ENCODE measurements at places on chromosomes 2 and 18.

- no peak for DNase-seq
These were observed 281.8 kb upstream of the CXCR4 start for GRCh38 chr2:136399667-136400289.

DNA sequence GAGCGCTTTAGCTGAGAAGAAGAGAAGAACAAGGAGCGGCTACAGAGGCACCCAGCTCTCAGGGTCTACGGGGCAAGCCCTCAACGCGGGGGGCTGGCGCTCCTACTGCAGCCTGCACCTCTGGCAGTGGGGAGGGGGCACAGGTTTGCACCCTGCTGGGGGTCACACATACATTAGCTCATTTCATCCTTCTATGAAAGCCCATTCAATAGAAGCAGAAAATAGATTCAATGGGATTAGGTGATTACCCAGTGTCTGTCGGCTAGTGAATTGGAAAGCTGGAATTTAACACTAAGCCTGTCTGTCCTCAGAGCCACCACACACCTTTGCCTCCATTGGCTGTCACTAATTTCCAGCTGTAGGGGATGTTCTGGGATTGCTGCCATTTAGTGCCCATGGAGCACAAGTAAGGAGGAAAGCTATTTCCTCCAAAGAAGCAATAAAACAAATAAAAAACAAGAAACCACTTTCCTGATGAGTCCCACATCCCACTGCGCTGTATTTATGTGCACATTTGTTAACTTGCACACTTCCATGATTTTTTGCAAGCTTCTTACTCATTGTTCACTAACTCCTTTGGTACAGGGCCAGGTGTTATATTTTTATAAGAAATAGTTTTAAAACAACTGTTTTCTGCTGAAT, 319.6 kb upstream of the REV1 start:
- DNase-seq = no peak

DNA sequence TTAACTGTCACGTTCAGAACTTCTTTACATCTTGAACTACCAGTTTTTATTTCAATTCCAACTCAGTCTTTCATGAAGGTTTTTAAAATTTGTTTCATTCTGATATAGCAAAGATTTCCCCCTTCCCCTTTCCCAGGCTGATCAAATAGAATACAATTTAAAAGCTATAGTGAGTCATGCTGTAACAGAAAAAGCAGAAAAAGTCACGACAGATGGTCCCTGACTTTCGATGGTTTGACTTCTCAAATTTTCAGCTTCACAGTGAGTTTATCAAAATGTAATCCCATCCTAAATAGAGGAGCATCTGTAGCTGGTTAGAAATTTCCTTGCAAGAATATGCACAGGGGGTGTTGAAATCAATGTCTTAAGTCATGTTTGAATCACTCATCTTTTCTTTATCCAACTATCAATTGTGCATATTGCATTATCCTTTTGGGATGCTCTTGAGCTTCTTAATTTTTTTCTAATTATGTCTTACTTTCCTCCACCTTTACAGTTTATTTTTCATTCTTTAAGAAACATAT, 500.3 kb downstream of the LRP1B start:
- no peak for DNase-seq

DNA sequence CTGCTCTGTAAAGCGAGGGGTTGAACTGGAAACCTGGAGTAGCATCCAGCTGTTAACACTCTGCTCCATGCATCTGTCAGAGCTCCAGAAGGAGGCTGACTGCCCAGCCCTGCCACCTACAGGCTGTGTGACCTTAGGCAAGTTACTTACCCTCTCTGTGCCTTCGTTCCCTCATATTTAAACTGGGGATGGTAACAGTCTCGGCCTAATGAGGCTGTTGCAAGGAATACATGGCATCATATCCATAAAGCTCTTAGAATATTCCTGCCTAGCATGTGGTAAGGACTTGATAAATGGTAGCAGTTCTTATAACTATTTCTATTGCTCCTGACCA, 80.6 kb downstream of the LRRFIP1 start:
- DNase-seq = no peak

DNA sequence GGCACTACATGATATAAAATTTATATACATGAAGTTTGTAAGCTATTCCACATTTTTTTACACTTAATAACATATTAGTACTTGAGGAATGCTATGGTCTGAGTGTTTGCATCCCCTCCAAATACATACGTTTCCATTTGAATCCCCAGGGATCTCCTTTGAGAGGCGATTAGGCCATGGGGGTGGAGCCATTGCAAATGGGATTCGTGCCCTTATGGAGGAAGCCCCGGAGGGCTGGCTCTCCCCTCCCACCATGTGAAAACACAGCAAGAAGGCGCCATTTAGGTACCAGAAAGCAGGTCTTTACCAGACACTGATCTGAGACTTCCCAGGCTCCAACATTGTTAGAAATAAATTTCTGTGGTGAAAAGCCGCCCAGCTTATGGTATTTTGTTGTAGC, 20.8 kb upstream of the MBP start:
- no peak for DNase-seq

DNA sequence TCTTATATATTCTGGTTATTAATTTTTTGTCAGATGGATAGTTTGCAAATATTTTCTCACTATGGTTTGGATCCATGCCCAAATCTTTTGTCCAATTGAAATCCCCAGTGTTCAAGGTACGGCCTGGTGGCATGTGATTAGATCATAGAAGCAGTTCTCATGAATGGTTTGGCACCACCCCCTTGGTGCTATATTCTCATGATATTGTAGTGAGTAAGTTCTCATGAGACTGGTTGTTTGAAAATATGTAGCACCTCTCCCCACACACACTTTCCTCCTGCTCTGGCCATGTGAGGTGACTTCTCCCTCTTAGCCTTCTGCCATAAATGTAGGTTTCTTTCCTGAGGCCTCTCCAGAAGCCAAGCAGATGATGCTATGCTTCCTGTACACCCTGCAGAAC, 107.7 kb upstream of the KYNU start:
- no peak for DNase-seq

DNA sequence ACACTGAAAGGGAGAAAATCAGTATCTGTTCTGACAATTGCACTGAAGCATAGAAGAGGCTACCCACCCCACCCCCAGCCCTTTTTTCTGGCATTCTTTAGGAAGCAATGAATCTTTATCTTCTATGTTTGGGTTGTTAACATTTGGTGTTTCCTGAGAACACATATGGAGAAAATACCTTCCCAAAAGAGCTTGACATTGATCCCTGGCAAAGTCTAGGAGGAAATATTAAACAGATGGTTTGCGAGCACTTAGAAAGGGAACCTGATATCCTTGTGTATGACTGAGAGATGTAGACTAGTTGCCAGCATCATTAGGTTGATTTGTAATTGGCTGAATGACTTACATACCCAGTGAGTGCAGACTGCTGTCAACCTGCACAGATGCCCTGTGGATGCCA, 42.9 kb downstream of the DOK1 start:
- no peak for DNase-seq

- DNase-seq = no peak
These were observed 183.5 kb downstream of the HNMT start for GRCh38 chr2:138147796-138148195.

- no peak for DNase-seq
These were observed 13.9 kb downstream of the LRP2 start for GRCh38 chr2:169348321-169349024.

GRCh38 chr18:30903566-30903965, 139.0 kb downstream of the DSC3 start:
- DNase-seq = no peak

GRCh38 chr2:159046966-159047365, 78.5 kb downstream of the TANC1 start:
- DNase-seq = no peak

DNA sequence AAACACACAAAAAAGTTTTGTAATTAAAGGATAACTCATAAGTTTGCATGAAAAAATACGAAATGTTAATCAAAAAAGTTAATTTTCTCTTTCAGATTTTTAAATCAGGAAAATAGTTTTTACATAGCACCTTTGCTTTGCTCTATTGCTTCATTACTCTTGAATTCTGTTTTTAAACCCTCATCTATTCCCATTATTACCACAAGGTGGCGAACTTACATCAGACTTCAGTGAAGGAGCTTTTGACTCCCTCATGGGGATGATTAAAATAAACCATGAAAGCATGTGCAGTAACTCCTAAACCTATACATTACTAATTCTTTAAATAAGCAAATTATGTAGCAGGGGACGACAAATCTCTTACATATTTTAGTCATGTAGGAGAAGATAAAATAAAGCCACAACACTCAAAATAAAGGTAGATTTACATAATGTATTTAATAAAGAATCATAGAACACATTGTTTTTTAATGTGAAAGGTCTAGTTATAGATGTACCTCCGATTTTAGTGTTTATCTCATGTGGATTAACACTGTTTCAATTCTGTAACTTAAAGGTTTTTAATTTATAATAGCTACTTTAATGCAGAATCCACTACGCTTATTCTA, 105.2 kb downstream of the NETO1 start:
- peak; percentile 10 for DNase-seq

DNA sequence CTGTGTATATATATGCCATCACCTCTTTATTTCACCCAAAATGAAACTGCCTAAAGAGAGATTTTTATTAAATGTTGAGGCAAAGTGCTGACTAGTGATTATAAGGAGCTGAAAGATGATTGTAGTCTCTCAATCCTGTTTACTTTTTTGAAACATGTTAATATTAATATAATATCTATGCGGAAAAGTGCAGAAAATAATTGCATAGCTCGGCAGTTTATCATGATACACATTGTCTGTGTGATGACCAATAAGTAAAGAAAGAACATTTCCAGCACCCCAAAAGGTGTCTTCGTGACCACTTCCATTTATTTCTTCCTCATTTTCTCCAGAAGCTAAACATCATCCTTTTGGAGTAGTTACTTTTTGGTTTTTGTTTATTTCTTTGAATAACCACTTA, 99.0 kb downstream of the BIRC6 start:
- DNase-seq = no peak

DNA sequence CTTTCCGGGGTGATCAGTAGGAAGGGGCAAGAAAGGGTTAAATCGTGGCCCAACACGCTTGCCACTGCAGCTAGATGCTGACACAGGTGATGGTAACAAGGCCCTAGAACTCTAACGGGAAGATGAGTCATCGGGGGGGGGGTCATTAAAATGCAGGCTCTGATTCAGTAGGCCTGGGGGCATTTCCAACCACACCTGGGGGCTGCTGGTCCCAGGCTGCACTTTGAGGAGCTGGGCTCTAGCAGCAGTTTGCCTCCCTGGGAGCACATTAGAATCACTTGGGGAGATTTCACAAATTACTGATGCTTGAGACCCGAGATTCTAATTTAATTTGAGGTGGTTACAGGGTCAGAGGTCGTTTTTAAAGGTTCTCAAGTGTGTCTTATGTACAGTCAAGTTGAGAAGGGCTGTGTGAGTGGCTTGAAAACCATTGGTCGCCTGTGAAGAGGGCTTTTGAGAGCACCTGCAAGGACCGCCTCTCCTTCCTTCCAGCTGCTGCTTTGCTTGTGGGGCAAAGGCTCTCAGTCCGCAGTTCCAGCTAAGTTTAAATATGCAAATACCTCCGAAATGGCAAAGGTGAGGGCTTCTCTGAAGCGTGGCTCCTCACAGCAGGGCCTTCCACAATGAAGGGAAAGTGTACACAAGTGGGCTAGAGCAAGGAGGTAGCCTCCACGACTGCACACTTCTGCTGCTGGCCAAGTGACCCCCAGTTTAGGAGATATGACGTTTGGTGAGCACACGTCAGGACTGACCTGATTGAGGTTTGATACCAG, 128.0 kb upstream of the MSH6 start:
- DNase-seq = peak; percentile 80

DNA sequence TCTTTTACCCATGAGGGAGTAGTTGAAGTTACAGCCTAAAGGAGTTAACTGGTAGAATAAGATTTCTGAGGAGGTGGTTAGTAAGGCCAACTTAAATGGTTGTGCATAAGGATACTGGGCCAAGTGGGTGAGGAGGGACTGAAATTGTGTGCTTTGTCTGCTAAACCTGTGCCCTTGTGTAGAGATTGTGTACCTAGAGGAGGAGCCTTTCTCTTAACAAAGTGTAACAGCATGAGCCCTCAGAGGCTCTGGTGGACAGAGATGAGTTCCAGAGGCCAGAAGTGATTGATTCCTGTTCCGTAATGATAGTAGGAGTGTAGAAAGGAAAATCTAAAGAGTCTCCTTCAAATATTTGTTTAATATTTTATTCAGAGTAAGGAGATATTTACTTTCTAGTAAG, 42.9 kb downstream of the OTX1 start:
- DNase-seq = no peak

DNA sequence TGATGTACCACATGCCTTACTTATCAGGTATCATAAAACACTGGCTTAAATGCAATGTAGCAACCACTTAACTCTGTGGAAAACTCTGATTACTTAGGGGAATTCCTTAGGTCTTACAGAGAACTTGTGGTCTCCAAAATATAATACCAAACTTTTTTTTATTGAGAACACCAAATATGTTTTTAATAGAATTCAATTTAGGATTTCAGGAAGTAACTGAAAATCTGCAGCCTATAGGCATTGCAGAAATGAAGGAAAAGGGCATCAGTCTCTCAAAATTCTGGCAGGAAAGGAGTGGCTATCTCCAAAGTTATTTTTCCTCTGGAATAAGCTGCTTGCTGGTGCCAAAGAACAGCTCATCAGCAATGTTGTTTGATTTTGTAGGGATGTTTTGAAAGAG, 105.3 kb upstream of the UGP2 start:
- DNase-seq = no peak

Measured in GM12864 (cell line).